ENCODE measurements at places on chromosomes 12 and 14.
A peak's percentile ranks its signal among the peaks of the same experiment; 100 is the strongest.

- DNase-seq, result no peak
Measured at GRCh38 chr14:32183151-32184058, 18.4 kb upstream of the RNU6-7 start.

GRCh38 chr12:92035477-92035876 is 110.2 kb downstream of the BTG1 start:
- no peak for DNase-seq

DNA sequence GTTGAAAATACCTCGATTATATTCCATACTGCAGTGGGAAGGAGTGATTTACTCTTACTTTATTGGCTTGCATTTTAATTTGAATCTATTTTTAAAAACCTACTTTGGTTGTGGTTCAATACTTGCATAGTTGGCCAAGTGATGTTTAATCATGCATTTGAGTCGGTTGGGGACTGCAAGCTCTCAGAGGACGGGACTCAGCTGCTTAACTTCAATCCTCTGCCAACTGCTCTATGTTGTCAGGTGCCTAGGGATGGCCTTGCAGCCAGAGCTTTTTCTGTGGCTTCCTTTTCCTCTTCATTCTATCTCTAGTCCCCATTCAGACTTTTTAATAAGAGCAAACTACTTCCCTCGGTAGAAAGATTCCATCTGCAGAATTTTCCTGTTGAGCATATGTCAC is 53.4 kb upstream of the KRR1 start:
- DNase-seq, result no peak

DNA sequence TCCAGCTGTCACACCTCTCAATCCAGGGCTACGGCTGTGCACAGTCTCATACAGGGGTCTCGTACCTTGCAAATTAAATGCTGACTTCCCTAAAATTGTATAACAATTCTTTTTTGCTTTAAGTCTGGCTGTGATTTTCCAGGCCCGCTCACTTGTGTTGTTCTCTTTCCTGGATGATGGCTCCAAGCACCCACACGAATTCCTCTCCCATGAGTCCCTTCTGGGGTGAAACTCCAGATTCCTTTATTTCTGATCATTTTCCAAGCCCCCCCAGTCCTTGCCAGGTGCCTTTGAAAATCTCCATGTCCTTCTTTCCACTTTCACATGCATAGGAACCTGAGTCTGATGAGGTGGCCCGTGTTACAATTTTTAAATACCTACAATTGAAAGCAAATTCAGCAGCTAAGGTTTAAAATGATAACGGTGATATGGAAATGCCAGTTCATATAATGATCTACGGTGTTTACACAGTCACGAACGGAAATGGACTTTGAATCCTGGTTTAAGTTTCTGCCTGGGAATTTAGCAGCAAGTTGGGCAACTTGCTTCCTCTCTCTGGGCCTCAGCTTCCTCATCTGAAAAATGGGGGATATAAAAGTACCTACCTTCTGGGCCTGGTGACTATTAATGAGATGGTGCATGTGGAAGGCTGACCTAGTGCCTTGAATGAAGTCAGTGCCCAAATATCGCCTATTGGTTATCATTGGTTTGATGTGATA is 85.5 kb downstream of the STAB2 start:
- no peak for DNase-seq

GRCh38 chr12:58889557-58889956 is 30.7 kb downstream of the LRIG3 start:
- no peak for DNase-seq

GRCh38 chr14:33026850-33027430 is 88.3 kb downstream of the NPAS3 start:
- no peak for DNase-seq

- DNase-seq, result no peak
Measured at GRCh38 chr12:25771041-25771440, 187.4 kb upstream of the RASSF8 start.

GRCh38 chr14:99036611-99037293 is 235.2 kb downstream of the BCL11B start:
- DNase-seq, result no peak

- DNase-seq, result no peak
Measured at GRCh38 chr12:75981247-75982168, 50.1 kb downstream of the PHLDA1 start.

GRCh38 chr12:48803675-48804074 is 14.6 kb upstream of the CACNB3 start:
- DNase-seq, result no peak

- DNase-seq, result no peak
Measured at GRCh38 chr12:77640356-77640755, 190.3 kb upstream of the NAV3 start.

- DNase-seq, result peak; percentile 39
Measured at GRCh38 chr14:91350813-91351511, 66.7 kb downstream of the CCDC88C start.

DNA sequence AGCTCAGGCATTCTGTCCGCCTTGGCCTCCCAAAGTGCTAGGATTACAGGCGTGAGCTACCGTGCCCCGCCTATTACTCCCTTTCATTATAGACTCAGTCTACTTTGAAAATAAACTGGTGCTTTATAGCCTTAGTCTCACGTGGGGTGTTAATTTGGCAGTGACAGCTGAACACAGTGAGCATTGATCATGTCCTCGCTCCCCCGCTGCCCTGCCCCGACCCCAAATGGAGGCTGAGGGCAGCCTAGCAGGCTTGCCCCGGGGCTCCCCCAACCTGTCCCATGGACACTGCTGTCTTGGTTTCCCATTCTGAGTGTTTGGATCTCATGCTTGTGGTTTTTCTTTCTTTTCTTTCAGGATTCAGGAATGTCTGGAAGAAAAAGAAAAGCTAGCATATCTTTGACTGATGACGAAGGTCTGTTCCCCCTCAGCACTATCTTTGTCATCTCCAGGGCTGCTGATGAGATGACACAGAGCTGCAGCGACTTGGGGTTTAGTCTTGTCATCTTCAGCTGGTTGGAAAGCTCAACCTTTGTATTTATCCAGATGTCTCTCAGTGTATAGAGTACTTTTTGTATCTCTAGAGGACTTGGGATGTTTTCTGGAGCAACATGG is 42.2 kb downstream of the EP400 start:
- DNase-seq, result no peak

DNA sequence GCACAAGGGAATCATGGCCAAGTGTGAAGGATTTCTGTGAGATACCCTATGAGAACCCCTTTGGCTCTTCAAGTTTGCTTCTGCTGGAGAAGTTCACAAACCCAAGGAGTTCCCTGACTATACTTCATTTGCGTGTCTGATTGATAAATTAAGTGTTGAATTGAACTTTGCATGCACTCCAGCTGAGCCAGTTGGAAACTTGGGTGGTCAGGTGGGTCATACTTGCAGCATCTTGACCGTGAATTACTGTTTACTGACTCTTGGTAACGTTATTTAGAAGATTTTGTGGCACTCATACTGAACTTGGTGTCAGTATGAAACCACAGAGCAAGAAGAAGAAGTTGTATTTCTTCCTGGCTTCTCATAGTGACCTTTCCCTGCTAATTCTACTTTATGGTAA is 77.5 kb downstream of the TGFB3 start:
- DNase-seq, result no peak

DNA sequence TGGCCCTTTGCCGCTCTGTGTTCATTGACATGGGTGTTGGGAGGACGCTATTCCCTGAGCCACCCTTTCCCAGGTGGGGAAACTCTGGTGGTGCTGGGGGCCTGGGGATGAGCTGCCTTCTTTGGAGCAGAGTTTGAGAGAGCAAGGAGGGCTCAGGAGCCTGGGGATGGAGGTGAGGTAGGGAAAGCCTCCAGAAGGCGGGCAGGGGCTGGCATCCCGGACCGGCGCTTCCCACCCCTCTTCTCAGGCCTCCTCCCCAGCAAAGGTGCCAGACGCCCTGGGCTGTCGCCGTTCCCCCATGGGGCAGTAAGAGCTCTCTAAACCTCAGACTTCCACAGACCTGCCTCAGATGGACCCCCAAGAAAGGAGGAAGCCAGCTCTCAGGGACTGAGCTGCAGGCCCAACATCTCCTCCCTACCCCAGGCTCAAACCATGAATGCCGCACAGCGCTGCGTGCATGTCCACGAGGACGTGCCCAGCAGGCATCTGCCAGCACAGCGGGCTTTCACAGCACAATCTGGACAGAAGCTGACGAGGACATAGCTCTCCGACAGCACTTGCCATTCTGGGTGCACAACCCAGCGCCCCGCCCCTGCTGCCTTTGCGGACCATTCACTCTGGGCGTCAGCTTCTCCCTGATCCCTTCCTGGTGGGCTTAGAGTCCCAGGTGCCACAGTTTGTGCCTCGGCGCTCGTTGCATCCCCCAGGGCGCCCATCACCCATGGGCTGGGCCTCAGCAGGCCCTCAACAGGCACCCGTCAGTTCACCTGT is 14.9 kb upstream of the TTC7B start:
- DNase-seq, result no peak

- no peak for DNase-seq
Measured at GRCh38 chr12:40233741-40234367, 9.1 kb downstream of the LRRK2 start.

- no peak for DNase-seq
Measured at GRCh38 chr12:77001276-77001675, 64.1 kb downstream of the E2F7 start.

DNA sequence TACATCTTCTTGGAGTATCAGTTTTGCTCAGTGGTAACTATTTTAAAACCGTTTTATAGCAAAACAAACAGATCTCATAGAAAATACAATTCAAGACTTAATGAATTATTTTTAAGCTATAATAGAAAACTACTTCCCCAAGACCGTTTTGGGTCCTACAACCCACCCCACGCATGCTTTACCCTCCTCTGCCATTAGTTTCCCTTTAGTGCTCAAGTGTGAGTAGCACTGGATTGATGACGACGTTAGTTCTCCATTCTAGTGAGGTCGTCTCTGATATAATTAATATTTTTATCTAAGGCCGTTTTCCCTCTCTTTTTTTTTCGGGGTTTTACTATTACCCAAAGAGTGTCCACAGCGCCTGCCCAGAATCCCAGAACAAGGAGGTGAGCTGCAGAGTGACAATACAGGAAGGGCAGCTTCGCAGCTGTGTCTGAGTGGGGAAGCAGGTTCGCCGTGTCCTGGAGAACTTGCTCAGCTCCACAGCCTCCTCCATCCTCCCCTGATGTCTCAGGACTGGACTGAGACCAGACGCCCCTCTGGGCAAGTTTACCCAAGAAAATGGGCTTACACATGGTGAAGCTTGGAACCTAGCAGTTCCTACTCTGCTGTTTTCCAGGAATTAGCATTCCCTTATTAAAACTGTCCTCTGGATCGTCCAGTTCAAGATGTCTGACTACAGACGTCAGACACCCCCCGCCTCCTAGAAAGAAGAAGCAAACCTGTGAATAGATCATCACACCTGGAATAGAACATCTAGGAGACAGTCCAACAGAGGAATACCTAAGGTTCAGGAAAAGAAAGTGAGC is 31.9 kb upstream of the MON2 start:
- no peak for DNase-seq

GRCh38 chr12:102415515-102415914 is 64.8 kb downstream of the IGF1 start:
- no peak for DNase-seq

GRCh38 chr14:102056694-102057442 is 30.0 kb downstream of the HSP90AA1 start:
- no peak for DNase-seq
